ENCODE measurements at places on chromosomes 1 and 21.

DNA sequence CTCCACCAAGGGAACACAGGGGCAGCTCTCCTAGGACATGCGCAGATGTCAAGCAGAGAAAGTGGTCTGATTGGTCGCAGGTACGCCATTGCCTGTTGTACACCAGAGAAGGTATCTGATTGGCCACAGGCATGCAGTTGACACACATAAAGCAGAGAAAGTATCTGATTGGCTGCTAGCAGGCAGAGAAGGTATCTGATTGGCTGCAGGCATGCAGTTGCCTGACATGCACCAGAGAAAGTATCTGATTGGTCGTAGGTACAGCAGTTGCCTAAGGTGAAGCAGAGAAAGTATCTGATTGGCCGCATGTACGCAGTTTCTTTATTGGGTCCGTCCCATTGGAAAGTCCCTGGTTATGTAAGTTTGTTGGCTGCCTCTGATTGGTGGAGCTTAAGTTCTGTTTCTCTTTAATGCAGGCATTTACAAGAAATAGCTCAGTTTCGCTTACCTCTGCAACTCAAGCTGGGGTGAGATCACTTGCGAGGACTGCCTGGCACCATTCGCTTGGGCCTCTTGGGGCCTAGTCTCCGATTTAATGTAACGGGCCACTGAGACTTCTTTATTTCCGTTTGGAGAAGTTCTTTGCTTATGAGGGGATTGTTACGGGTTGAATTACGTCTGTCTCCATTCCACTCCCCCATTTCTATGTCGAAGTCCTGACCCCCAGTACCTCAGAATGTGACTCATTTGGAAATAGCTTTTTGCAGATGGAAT is 74.2 kb downstream of the SIK1 start:
- no peak for DNase-seq

DNA sequence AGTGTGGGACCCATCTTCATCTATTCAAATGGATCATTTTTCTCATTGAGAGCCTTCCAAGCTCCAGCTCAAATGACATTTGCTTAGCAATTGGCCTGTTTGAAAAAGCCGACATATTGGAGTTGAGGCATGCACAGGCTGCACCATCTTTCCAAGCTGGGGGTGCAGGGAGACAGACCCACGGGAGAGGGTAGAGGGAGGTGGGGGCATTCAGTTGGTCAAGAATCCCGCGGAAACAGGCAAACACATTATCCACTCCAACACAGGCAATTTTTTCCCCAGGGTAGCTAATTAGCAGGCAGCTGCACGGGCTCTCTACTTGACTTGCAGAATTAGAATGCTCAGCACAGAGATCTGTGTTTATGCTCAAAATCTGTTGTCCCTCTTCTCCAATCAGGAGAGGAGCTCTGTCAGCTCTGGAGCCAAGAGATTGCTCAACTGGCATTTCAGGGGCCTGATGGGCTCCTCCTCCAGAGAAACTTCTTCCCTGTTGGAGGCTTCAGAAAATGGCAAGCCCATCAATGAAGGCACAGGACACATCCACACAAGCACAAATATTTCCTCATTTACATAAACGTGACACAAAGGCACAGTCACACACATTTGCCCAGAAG is 267.8 kb downstream of the FOXD2 start:
- DNase-seq, result no peak

- DNase-seq, result no peak
Observed at GRCh38 chr1:162678439-162678838, 46.2 kb downstream of the DDR2 start.

- DNase-seq, result no peak
Observed at GRCh38 chr1:163410073-163410999, 88.6 kb downstream of the NUF2 start.

GRCh38 chr1:52348704-52349300 is 17.2 kb downstream of the CC2D1B start:
- no peak for DNase-seq

- DNase-seq, result no peak
Observed at GRCh38 chr1:234605399-234605982, 4.5 kb downstream of the IRF2BP2 start.

DNA sequence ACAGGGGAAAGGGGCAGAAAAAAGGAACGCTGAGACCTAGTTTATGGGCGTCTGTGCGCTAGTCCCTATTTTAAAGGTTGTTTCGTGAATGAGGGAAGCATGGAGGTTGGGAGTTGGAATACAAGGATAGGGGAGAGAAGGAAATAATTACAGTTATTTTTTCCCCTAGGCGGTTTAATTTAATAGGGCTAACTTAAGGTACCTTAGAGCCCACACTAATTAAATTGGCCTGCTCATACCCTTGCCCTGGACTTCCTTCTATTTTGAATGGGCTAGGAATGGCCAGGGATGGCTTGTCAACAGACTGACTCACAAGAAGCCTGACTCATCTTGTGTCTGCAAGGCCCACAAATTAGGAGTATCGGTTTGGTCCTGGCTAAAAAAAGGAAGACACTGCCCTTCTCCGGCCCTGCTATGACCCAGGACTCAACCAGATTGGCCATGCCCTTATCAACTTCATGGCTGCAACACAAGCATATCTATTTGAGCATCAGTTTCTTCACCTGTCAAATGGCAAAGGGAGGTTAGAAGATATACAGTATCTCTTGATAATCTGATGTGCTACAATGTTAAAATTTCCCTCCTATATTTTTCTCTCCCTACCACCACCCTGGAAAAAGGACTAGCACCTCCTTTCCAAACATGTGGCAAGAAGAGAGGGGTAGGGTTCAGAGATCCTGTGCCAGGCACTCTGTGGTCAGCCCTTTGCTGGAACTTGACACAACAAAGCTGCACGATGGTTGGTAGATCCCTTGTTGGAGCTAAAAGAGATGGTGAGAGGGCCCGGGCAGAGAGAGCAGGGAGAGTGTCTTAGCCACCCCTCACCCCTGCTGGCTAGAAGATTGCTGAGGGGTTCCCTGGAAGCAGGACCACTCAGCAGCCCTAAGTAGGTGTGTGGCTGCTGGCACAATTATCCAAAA is 2.2 kb upstream of the SSBP3 start:
- no peak for DNase-seq

- DNase-seq, result no peak
Observed at GRCh38 chr1:12615865-12616708, 1.9 kb downstream of the DHRS3 start.

DNA sequence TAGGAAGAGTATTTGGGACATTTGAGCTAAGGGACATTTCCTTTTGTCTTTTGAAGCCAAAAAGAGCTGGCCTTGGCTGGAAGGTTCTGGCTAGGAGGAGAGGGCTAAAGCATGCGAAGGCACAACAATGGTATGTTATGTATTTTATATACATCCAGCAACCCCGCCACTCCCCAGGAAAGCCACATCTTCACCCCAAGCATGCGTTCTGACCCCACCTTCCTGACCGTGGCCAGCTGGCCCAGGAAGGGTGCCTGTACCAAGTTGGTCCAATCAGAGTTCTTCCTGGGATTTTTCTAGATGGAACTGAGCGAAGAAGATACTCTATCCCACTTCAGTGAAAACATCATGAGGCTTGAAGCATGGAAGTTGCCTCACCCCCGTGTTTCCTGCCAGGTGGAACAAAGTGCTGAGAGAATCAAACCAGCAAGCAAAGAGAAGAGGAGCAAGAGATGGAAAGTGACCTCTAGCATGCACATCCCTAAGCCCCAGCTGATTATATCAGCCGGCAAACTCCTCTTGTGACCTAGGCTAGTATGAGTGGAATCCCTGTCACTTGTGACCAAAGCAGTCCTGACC is 82.7 kb downstream of the BCAR3 start:
- no peak for DNase-seq

DNA sequence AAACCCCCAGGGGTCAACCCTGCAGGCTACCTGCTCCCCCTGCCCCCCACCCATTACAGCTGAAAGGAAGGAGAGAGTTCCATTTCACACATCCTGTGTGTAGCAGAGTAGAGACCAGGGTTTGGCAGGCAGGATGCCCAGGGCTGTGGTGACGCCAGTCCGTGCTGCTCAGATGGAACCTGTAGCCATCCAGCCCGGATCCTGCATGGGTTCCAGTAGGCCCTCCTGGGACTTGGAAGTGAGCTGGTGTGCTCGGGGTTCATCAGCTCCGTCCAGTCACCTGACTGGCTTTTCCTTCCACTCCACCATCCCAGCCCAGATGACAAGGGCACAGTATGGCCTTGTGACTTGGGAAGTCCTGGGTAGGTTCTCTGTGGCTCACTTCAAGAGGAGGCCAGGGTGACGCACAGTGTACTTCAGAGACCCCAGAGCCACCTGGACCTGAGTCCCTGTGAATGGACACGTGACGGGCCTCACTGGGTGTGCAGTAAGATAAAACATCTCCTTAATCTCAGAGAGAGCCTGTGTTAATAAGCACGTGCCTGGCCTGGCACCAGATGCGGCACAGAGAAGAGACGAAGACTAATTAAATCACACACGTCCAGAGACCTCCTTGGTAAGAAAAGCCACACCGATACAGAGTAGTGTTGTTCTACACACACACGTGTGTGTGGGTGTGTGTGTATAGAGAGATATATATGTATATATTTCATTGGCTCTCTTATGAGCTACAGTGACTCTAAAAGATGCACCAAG is 16.0 kb downstream of the ITPKB start:
- DNase-seq, result no peak

DNA sequence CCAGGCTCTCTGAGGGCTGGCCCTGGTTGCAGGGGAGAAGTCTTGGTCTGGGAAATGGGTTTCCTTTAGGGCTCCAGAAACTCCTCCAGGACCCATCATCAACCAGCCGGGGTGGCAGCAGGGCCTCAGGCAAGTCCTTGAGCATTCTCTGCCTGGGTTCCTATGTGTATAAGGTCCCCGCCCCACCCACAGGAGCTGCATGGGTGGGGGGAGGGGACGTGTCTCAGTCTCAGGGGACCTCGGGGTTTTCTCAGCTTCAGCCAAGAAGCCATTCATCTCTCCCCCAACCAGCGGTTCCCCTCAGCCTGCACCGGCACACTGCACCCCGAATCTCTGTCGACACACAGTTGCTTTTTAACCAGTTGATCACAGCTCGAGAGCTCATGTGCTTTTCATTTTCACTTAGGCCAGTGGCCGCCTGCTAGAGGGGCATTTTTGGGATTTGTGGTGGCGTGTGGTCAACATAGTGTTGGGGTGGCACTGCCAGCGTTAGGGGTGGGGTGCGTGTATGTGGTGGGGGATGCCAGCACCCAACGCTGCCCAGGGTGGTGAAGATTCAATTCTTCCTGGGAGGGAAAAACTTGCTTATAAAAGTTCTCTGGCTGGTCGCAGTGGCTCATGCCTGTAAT is 6.5 kb downstream of the RUNX3 start:
- no peak for DNase-seq

- DNase-seq, result no peak
Observed at GRCh38 chr1:94955767-94956632, 29.1 kb upstream of the CNN3 start.

DNA sequence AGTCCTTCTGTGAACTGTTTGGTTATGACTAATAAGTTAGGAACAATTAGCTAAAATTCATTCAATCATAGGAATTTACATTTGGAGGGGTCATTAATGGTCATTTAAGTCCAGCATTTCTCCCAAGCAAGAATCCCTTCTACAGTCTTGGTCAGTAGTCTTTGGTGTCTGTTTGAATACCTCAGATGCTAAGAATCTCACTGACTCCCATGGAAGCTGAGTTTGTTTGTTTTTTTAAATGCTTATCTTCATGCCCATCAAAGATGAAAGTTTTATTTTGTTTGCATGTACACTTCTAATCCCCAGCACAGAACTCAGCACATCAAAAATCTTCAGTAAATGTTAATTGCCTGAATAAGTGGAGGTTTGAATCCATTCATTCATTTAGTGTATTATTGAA is 41.3 kb upstream of the SLC44A3 start:
- DNase-seq, result no peak

- no peak for DNase-seq
Observed at GRCh38 chr21:27649323-27649722, 682.4 kb upstream of the ADAMTS5 start.

DNA sequence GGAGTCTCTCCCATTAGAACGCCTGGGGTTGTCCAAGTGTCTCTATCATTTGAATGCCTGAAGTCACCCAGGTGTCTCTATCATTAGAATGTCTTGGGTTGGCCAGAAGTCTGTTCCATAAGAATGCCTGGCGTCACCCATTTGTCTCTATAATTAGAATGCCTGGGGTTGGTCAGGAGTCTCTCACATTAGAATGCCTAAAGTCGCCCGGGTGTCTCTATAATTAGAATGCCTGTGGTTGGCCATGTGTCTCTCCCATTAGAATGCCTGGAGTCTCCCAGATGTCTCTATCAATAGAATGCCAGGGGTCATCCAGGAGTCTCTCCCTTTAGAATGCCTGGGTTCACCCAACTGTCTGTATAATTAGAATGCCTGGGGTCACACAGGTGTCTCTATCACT is 54.5 kb downstream of the RNF187 start:
- no peak for DNase-seq

DNA sequence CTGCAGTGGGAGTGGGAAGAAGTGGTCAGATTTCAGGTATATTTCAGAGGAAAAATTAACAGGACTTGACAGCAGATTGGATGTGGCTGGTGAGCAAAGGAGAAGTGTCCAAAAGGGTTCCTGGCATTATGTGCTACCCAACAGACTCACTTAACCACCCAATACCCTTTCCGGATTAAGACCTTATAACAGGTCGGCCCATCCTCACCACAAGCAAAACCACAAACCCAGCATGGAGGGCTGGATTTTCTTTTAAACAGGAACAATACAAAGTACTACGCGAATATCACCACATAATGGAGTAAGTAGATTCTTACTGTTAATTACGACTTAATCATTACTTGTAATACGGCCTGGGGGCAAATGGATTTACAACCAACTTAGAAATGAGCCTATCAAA is 59.2 kb downstream of the WDR64 start:
- DNase-seq, result no peak

- no peak for DNase-seq
Observed at GRCh38 chr1:12180315-12180714, 13.5 kb downstream of the TNFRSF1B start.

GRCh38 chr21:46634966-46635323 is 529 bp upstream of the PRMT2 start:
- DNase-seq, result no peak

DNA sequence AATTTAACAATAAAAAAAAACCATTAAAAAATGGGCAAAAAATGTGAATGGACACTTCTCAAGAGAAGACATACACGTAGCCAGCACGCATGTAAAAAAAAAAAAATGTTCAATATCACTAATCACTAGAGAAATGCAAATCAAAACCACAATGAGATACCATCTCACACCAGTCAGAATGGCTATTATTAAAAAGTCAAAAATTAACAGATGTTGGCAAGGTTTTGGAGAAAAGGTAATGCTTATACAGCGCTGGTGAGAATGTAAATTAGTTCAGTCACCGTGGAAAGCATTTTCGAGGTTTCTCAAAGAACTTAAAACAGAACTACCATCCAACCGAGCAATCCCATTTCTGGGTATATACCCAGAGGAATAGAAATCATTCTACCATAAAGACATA is 1091.5 kb upstream of the B3GALT2 start:
- DNase-seq, result no peak

Data from activated CD8-positive, alpha-beta memory T cell treated with anti-CD3 and anti-CD28 coated beads for 4 hours (primary cell).